ENCODE measurements at places on chromosomes 3 and 15. TPM values are rescaled to one million over a fixed set of nuclear protein-coding genes. Genes with fewer than 3 reads are reported as not detected.

DNA sequence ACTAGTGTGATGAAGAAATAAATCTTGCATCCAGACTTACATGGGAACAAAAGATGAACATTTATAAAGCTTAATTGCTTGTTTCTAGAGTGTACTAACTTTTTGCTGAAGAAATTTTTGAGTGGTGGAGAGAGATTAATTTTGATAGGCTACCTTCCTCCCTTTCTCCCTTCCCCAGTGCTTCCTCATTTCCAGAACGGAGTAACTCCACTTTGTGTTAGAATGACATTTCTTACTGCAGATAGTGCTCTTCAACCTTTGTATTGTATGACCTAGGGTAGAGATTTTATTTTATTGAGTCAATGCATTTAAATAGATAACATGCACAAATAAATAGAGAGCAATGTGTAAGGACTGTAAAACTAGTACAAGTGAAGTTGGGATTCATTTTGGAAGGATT is 1.9 kb downstream of the ATP1B3 start:
- no peak for DNase-seq
- H3K4me1 ChIP-seq = peaks cover 18% of the 10 kb centered on the region
- peak overlapping the region; percentile 71 for H3K4me3 ChIP-seq
- H3K27me3 ChIP-seq = no peaks in the 10 kb centered on the region
- H3K36me3 ChIP-seq = peaks cover 8% of the 10 kb centered on the region

Gene CP
- total RNA-seq = 2.8 TPM

Gene ACTL6A
- 117 TPM for total RNA-seq

Gene C2CD4A
- total RNA-seq = 0.19 TPM

GRCh38 chr3:36777424-36778218 is 13.3 kb upstream of the DCLK3 start:
- H3K27me3 ChIP-seq = no peaks in the 10 kb centered on the region
- H3K36me3 ChIP-seq = no peaks in the 10 kb centered on the region
- DNase-seq = no peak
- H3K4me1 ChIP-seq = peaks cover 7% of the 10 kb centered on the region
- no peak overlapping the region for H3K4me3 ChIP-seq

DNA sequence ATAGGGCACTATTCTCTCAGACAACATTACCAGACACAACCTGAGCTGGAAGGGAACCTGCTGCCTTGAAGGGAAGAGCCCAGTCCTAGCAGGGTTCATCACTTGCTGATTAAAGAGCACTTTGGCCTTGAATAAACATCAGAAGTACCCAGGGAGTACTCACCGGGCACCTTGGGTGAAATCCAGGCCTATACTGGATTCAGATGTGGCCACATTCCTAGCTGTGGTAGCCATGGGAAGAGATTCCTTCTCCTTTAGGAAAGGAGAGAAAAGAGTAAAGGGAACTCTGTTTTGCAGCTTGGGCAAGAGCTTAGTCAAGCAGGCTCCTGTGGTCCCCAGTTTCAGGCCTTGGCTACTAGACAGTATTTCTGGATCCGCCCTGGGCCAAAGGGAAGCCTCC is 195.0 kb downstream of the SPATA16 start:
- no peak for DNase-seq
- H3K27me3 ChIP-seq = no peaks in the 10 kb centered on the region
- peaks cover 5% of the 10 kb centered on the region for H3K4me1 ChIP-seq

GRCh38 chr3:175885231-175885766 is 1026.2 kb downstream of the NAALADL2 start:
- no peaks in the 10 kb centered on the region for H3K27me3 ChIP-seq
- no peak overlapping the region for H3K4me3 ChIP-seq
- no peaks in the 10 kb centered on the region for H3K36me3 ChIP-seq
- no peak overlapping the region for H3K27ac ChIP-seq
- no peak for DNase-seq
- no peaks in the 10 kb centered on the region for H3K4me1 ChIP-seq

Gene TRIM42
- total RNA-seq = not detected

DNA sequence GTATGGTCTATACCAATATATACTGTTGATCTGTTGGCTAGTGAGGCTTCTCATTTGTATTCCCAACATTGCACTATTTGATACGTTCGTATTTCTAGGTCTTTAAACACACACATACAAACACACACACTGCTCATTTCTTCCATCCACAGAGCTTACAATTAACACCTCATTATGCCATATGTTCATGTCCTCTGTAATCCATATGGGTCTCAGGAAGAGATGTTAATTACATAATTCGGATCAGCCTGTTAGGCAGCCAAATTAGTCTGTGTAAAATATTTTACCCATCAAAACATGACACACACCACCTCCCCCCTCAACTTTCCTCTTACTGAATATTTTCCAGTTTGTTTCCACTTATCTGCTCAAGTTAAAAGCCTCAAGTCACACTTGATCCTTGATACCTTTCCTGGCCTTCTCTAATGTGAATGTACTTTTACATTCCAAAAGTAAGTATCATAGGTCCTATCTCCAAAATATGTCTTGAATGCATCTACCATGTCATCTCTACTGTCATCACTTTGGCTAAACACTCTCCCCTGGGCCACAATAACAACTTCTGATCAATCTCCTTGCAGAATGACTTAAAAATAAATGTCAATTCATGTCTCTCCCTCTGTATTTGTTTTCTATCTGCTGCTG is 28.2 kb downstream of the EOGT start:
- no peaks in the 10 kb centered on the region for H3K4me1 ChIP-seq
- peaks cover 7% of the 10 kb centered on the region for H3K36me3 ChIP-seq
- no peaks in the 10 kb centered on the region for H3K27me3 ChIP-seq
- no peak for DNase-seq
- H3K27ac ChIP-seq = no peak overlapping the region
- H3K4me3 ChIP-seq = no peak overlapping the region

DNA sequence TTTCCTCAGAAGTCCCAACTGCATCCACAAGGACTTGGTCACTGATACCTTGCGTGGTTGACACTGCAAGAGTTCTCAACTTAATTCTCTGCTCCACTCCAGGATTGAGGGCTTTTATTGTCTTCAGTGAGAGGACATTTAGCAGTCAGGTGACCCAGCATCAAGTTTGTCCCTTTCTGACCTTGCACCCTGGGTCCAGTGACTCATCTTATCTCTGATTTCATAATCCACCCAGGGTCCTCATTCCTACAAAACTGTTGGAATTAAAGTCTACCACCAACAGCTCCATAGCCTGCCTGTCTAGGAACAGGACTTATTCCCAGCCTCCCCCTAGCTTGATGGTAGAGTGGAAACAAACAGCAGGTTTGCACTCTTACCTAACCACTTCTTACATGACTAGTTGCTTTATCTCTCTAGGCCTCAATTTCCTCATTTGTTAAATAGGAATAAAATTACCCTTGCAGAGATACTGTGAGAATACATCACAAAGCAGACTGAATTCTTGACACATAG is 151.3 kb upstream of the LPP start:
- no peaks in the 10 kb centered on the region for H3K36me3 ChIP-seq
- H3K27me3 ChIP-seq = no peaks in the 10 kb centered on the region
- no peak overlapping the region for H3K4me3 ChIP-seq
- no peak for DNase-seq

- H3K4me3 ChIP-seq = no peak overlapping the region
- H3K36me3 ChIP-seq = no peaks in the 10 kb centered on the region
- H3K4me1 ChIP-seq = peaks cover 11% of the 10 kb centered on the region
- H3K27ac ChIP-seq = no peak overlapping the region
- no peak for DNase-seq
Observed at GRCh38 chr15:67506775-67507747, 13.9 kb upstream of the C15orf61 start.

DNA sequence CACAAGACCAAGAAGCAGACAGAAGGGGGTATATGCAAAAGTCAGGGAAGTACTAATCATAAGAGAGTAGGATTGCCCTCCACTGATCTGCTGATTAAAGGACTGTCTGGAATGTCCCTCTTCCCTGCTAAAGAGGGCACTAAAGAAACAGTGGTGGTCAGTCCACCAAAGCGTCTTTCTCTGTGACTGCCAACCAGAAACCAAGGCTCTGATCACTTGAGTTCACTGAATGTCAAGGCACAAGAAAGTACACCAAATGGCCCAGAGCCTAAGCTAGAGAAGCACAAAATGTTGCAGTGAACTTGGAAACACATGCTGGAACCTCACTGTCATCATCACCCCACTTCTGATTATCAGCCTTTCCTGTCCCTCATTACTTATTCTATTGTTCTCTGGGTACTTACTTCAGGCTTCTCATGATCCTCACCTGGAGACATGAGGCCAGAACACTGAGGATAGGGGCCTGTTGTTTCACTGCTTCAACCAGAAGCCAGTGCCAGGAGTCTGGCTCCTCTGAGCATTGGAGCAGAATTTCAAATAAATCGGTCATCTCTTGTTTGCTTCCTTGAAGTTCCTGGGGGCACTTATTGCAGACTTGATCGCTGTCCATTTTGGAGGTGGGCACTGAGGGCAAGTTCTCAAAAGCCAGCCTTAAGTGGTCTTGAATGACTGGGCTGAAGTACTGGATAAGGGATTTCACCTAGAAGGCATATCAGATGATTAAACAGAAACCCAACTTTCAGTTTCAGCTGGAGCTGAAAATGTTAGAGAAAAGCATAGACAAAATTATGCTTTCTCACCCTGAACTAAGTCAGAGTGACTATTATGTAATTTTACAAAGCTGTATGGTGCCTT is 58.9 kb downstream of the EIF3J start:
- no peaks in the 10 kb centered on the region for H3K27me3 ChIP-seq
- no peak overlapping the region for H3K27ac ChIP-seq
- no peak for DNase-seq
- H3K36me3 ChIP-seq = peaks cover 18% of the 10 kb centered on the region

DNA sequence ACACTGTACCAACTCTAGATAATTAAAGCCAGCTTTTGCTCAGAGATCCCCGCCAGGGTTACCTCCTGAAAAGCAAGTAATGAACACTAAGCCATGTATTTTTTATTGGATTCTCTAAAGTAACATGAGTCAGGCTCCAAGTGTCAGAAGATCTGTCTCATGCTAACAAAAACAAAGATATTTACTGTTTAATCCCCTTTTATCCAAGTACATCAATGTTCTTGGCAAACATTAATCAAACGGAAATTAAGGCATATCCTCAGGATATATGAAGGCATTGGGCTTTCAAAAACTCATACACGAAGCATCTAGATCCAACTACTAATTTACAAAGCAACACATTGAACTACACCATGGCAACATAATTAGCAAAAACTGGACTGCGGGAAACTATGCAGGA is 37.2 kb downstream of the MYO5A start:
- no peaks in the 10 kb centered on the region for H3K27me3 ChIP-seq
- H3K4me1 ChIP-seq = peaks cover 5% of the 10 kb centered on the region
- no peaks in the 10 kb centered on the region for H3K36me3 ChIP-seq
- no peak overlapping the region for H3K27ac ChIP-seq
- no peak for DNase-seq

DNA sequence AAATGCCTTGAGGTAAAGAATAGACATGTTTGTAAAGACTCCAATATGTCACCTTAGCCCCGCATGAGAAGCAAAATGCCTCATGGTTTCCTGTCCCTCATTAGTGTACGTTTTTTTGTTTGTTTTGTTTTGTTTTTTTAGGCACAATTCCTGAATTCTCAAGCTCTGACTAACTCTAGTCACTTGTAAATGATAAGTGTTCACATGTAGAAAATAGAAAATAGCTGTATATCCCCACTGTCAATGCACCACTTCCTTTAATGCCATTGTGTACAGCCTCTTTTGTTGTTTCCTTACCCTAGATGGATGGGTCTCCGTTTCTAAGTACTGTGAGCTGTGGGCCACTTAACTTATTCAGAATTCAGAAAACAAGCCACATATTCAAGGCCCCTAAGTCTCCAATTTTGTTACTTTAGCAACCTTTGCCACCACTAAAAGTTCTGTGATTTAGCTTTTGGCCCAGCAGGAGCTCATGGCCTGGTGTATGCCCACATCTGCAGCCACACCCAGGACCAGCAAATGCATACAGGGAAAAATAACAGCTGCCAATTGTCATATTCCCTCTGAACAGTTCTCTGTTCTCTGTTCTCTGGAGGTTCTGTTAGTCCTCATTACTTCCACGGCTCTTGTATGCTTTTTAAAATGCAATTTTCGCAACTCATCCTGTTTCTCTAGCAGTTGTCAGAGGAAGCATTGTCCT is 655.5 kb downstream of the GBE1 start:
- H3K27me3 ChIP-seq = no peaks in the 10 kb centered on the region
- no peaks in the 10 kb centered on the region for H3K36me3 ChIP-seq
- H3K4me3 ChIP-seq = no peak overlapping the region
- DNase-seq = no peak
- no peaks in the 10 kb centered on the region for H3K4me1 ChIP-seq

Gene FGF7
- total RNA-seq = 0.03 TPM

- no peak overlapping the region for H3K4me3 ChIP-seq
- no peaks in the 10 kb centered on the region for H3K4me1 ChIP-seq
- H3K27ac ChIP-seq = no peak overlapping the region
- DNase-seq = no peak
- no peaks in the 10 kb centered on the region for H3K36me3 ChIP-seq
Observed at GRCh38 chr3:143266511-143266910, 146.9 kb downstream of the CHST2 start.

Gene CDC25A
- total RNA-seq = 126 TPM

- no peaks in the 10 kb centered on the region for H3K36me3 ChIP-seq
- no peaks in the 10 kb centered on the region for H3K27me3 ChIP-seq
- DNase-seq = no peak
Observed at GRCh38 chr15:40302981-40303380, 4.8 kb downstream of the PLCB2 start.

- H3K27me3 ChIP-seq = no peaks in the 10 kb centered on the region
- DNase-seq = no peak
- H3K4me3 ChIP-seq = no peak overlapping the region
- H3K36me3 ChIP-seq = no peaks in the 10 kb centered on the region
- H3K4me1 ChIP-seq = no peaks in the 10 kb centered on the region
Observed at GRCh38 chr15:59249816-59250215, 43.2 kb downstream of the LDHAL6B start.

Gene KIF15
- 26.2 TPM for total RNA-seq

DNA sequence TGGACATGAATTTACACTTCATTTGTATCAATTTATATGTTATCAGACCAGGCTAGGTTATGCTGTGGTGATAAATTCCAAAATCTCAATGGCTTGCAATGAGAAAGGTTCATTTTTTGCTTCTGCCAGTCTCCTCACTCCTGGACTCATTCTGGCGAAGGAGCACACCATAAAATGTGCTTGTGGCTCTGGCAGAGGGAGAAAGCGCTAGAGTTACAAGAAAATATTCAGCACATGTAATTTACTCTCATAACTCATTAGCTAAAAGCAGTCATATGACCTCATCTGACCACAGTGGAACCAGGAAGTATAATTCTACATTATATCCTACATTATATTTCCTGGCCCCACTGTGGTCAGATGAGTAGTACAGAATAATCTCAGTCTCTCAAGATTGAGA is 193.8 kb downstream of the BCHE start:
- no peaks in the 10 kb centered on the region for H3K4me1 ChIP-seq
- no peak for DNase-seq
- no peak overlapping the region for H3K4me3 ChIP-seq
- H3K36me3 ChIP-seq = no peaks in the 10 kb centered on the region
- H3K27me3 ChIP-seq = no peaks in the 10 kb centered on the region
